ENCODE measurements at places on chromosomes 7 and 10. TPM values are rescaled to one million over a fixed set of nuclear protein-coding genes. Genes with fewer than 3 reads are reported as not detected.

The CH25H gene
- 0.49 TPM for total RNA-seq

The SPACDR gene
- 0.39 TPM for total RNA-seq

The GDF2 gene
- not detected for total RNA-seq

The GPRIN2 gene
- not detected for total RNA-seq

- no peak for DNase-seq
Measured at GRCh38 chr7:49638166-49638565, 135.3 kb upstream of the VWC2 start.

- no peak for DNase-seq
Measured at GRCh38 chr7:71019706-71020105, 112.2 kb upstream of the GALNT17 start.

DNA sequence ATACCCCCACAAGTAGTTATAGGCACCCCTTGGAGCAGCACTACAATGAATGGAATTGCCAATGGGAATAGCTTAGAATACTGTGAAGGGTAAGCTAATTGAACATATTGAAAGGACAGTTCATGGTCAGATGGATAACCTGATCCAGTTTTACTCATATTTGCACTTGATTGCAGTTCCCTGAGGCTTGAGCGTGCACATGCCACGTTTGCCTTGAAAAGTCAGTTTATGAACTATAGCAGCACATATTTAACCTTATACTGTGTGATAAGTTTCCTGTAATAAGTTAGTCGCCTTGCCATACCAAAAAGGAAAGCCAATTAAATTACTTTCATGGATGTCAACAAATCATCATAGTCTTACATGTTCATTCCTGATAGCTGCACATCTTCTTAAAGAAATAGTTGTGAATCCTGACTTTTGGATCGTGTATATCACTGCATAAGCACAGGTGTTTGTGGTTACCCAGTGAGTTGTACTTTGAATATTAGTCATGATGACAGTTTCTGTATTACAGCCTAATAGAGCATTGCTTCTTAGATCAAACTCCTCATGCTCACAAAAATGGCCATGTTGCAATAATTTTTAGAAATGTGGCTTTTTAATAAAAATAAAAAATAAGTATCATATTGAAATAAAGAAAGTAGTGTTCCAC is 21.6 kb downstream of the DNTT start:
- DNase-seq: no peak

DNA sequence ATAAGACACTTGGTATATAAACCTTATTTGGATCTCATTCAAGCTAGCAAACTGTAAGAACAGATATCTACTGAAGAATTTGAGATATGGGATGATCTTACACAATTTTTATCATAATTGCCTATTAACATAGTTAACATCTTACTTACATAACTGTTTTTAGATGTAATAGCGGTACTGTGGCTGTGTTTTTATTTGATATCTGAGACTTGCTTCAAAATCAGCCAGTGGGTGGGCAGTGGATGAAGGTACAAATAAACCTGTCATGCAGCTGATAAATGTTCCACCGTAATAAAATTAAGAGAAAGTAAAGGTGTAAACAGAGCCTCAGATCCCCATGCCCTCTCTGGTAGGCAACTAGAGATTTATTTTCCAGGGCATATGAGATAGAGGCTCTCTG is 28.4 kb upstream of the PTPRN2 start:
- DNase-seq: no peak

GRCh38 chr7:2513702-2514101 is 5.9 kb upstream of the LFNG start:
- DNase-seq: no peak

DNA sequence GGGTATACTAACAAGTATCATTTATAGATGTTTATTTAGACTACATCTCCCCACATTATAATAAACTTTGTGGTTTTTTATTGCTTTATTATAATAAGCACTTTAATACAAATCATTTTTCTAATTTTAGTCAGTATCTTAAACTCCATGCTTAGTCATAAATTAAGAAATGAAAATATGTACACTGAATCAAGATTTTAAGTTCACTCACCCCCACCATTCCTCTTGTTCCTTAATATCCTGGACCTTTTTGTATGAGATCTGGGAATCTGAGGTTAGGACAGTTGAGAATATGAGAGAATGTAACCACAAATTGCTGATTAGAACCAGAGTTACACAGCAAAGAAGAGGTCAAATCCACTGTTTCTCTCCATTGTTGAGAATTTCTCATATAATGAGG is 93.6 kb upstream of the WNT16 start:
- no peak for DNase-seq

GRCh38 chr7:105141068-105141467 is 127.1 kb downstream of the KMT2E start:
- peak; percentile 31 for DNase-seq

- no peak for DNase-seq
Measured at GRCh38 chr7:105792488-105793370, 83.7 kb downstream of the ATXN7L1 start.

DNA sequence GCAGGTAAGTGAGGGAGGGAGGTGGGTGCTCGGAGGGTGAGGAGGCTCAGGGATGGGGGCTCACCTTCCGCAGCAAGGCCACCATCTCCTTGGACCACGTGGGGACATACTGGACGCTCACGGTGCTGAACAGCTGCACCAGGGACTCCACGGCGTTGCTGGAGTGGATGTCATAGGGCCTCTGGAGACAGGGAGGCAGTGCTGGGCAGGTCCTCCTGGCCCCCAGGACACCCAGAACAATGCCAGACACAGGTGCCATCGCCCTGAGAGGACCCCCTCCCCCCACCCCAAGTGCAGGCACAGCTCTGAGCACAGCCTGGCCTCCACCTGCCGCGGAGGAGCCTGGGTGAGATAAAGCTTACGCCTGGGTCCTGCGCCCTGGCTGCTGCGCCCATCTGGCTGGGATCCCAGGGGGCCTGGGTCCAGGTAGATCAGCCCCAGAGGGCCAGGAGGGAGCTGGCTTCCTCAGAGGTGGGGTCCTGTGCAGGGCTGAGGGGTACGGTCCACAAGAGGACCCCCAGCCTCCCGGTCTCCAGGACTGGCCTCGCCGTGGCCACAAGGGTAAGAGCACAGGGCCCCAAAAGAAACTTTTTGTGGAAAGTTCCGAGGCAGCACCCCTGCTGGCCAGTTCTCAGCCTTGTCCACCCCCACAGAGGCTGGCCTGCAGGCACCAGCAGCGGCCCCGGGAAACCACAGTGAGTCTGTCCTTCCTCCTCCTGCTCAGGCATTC is 37.8 kb downstream of the DPYSL4 start:
- DNase-seq: no peak

DNA sequence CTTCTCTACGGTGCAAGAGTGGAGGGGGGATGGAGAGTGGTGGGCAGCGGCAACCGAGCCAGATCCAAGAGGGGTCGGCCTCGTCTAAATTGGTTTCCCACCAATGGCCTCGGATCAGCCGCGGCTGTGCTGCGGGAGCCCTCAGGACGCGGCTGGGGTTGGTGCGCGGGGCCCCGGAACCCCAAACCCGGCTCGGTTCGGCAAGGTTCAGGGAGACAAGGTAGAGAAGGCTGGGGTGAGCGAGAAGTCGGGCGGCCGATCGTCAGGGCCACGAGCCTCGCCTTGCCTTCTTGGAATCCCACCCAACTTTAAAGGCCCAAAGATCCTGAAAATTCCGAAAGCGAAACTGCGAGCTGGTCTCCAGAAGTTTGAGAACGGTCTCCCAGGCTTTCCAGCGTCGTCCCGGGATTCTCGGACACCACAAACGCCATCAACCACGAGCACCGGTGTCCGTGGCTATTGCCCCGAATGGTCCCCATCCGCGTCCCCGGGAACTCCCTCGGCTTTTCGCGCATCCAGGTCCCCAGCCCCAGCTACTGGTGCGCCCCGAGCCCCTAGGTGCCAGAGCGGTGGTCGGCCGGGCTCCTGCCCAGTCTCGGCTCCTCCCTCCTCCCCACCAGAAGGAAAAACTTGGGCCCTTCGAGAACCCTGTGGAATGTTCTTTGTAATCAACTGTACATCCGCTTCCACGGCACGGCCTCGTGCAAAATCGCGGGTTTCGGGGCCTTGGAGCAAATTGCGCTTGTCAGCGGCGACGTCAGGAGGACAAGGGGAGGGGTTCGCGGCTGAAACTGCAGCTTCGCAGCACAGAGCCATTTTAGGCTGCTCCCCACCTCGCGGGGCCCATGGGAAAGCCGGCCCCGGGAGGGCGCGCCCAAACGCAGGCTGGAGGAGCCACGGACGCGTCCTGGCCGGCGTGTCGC is 3.2 kb downstream of the SFMBT2 start:
- no peak for DNase-seq
